ENCODE measurements at places on chromosomes 13 and 19.

DNA sequence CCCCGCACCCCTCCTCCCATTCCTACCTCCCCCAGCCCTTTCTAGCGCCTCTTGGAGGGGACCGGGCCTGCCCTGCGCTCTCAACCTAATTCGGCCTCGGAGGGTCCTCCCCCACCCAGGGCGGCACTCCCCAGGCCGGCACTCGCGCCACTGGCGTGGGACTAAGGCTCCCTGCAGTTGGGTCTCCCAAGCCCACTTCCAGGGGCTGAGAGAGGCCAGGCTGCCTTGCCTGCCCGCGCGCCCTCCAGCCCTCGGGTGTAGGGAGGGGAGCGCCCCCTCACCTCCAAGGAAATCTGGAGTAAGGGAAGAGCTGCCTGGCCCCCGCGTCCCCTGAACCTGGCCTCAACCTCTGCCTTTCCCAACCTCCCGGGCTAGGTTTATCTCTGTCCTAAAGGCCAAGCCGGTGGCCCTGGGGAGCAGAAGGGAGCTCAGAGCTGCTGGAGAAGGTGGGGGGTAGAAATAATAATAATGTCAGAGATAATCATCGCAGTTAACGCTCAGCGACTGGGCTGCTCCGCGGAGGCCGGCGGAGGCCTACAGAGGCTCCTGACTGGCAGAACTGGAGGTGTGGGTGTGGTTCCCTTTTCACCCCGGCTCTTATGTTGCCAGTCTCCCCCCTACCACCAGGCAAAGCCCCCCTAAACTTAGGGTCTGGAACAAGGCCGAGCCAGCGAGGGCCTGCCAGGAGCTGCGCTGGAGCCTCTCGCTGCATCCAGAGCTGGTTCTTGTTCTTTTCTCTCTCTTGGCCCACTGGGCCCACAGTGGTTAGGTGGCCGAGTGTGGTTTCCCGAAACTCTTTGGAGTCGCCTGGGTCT, 9.6 kb downstream of the ZIC2 start:
- DNase-seq: no peak

DNA sequence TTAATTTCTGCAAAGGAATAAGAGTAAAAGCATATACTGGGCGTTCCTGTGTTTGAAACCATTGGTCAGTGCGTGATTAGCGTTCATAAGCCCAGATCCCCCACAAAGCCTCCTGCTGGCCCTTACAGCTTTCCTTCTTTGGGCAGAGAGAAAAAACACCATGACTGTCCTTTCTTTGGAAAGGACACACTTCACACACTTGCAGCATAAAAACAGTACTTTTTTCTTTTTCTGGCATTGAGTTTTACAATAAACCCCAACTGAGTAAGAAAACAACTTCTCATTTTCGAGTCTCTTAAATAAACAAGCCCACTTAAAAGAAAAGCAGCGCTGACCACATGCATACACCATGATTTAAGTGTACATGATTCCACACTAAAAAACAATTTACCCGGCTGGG, 35.8 kb downstream of the SMAD9 start:
- no peak for DNase-seq

- DNase-seq: no peak
Measured at GRCh38 chr13:93723316-93723715, 496.7 kb downstream of the GPC6 start.

DNA sequence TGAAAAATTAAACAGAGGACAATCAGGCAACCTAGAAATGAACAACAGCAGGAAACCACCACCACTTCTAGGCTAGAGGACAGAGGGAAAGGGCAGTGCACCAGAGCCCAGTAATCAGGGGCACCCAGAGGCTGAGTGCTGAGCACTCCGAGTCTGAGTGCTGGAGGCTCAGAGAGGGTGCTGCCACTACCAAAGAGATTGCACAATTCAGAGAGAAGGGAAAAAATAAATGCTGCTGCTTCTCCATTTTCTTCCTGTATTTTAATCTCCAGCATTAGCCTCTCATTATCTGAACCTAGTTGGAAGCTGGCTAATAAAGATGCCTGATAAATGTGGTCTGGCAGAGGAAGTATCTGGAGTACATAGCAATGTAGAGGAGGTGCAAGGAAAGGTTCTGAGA, 11.8 kb upstream of the ZNF175 start:
- no peak for DNase-seq

DNA sequence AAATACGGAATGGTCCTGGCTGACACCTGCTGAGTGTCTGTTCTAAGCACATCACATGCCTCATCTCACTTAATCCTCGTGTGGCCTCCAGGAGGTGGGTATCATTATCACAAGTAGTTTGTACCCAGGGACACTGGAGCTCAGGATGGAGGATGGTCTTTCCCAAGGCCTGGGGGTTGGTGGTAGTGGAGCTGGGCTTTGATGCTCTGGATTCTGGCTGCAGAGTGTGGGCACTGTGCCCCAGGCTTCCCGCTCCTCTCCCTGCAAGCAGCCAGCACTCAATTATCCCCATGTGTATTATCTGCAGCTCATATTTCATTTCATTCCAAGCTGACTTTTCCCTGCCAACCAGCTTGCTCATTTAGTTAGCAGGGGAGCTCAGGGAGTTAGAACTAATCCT, 52.1 kb downstream of the SIAH3 start:
- no peak for DNase-seq

DNA sequence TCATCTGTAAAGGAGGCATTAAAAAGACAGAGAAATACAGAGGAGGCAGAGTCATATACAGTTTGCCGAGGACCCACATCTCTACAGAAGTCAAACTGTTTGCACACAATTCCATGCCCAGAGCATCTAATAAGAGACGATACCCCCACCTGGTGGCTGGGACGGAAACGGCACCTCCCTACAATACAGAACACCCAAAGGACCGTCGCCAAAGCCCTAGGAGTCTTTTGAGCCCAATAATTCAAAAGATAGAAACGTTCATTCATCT, 703 bp upstream of the PLEKHG2 start:
- peak; percentile 89 for DNase-seq

DNA sequence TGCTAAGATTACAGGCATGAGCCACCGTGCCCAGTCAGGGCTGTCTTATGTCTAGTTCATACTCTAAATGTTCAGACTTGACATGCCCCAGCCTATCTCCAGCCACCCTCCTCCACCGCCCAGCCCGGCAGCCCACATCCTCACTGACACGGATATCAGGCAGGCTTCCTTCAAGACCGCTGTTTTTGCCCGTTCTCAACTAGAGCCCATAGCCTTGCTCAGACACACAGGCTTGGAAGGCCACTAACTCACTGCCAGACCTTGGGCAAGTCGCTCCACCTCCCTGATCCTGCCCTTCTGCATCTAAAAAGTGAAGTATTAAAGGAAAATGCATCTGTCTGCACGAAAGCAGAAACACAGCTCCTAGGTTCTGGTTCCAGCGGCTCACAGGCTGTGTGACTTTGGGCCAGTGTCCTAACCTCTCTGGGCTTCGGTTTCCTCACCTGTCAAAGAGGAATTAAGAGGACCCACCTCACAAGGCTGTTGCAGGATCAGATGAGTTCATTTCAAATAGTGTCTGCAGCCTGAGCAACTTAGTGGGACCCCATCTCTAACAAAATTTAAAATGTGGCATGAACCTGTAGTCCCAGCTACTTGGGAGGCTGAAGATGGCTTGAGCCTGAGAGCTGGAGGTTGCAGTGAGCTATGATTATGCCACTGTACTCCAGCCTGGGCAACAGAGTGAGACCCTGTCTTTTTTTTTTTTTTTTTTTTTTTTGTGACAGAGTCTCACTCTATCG, 14.5 kb upstream of the CERS4 start:
- no peak for DNase-seq

- no peak for DNase-seq
Measured at GRCh38 chr13:78806457-78806856, 147.5 kb upstream of the OBI1 start.

GRCh38 chr19:6228551-6229215, 51.1 kb downstream of the MLLT1 start:
- no peak for DNase-seq

GRCh38 chr19:49333418-49333805, 1.8 kb upstream of the CD37 start:
- DNase-seq: no peak

DNA sequence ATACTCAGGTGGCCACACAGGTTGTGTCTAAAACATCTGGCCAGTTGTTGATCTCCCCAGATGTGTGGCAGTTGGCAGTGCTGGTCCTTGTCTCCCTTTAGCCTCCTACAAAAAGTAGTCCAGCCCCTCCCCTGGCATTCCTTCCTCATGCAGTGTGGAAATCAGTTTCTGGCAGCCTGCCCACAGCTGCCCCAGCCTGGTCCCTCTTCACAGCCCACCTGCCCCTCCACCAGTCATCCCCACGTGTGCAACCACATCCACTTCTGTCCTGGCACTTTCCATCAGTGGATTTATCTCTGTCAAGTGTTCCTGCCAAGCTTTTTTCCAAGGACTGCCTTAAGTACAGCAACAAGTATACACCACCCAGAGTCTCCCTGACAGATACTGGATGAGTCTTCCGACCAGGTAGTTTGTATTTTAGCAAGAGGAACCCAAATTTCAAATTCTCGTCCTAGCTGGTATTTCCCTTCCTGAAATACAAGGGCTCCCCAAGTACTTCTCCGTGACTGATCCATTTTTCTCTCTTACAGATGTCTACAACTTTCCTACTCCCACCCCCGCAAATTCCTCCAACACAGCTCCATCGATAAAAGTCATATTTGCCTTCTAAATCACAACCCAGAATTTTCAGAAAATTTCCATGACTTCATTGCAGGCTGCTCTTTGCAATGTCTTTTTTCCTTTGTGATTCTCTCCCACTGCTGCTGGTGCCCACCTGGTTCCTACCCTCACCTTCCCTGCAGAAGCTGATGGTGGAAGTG, 313.5 kb downstream of the FOXO1 start:
- no peak for DNase-seq

DNA sequence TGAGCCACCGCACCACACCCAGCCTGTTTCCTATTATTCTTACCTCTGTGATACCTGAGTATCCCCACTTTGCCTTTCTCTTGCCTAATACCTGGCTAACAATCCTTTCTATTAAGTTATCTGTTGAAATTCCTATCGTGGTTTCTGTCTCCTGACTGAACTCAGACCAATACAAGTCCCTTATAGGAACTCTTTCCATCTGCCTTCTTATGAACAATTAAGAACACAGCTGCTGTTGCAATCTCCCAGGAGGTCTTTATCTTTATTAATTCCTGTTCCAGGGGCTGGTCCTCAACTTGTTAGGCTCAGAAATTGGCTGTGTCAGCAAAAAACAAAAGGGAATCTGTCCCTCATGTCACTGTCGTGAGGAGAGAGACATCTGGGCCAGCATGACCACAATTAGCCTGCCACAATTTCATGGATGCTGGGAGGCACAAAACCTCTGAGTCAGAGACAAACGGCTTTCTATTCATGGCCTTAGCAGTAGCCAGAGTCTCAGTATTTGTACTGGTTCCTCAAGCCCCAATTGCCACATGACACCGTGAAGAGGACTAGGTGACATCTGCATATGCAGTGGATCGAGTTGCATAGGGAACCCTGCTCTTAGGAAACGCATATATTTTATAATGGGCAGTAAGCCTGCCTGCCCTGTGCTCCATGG, 58.2 kb downstream of the NUFIP1 start:
- no peak for DNase-seq

DNA sequence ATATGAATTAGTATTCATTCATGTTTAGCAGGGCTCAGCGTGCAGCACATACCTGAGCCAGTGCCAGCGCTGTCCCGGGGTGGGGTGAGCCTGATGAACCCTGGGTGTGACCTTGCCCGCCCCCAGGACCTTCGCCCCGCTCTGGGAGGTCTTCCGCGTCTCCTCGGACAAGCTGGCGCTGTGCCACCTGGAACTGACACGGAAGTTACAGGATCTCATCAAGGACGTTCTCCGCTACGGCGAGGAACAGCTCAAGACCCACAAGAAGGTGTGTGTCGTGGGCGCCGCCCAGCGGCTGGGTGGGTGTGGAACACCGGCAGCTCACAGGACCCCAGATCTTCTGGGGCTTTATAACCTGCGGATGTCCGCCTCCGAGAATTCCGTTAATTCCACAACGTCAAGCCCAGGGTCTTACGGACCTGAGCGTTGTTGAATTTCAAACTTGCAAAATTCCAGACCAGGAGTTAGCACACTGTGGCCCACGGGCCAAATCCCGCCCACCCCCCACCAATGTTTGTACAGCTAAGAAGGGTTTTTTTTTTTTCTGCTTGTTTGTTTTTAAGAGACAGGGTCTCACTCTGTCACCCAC, 15.4 kb downstream of the FCHO1 start:
- no peak for DNase-seq

- DNase-seq: no peak
Measured at GRCh38 chr19:5953680-5954213, 24.2 kb downstream of the RANBP3 start.

DNA sequence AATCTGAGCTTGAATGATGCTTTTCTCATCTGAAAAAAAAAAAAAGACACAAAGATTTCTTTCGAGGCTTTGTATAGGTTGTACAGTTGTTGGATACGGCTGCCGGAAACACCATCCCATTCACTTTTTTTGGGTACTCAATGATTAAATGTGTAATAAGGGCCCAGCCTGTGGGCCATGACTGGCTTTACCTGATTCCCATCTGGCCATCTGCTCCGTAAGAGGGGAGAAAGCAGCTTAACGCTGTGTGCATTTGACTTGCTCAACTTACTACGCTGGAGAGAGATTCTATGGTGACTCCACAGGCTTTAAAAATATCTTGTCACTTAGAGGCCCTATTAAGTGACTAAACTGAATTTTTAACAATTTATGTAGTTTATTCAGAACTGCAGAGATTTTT, 731 bp downstream of the ZNF558 start:
- DNase-seq: no peak

DNA sequence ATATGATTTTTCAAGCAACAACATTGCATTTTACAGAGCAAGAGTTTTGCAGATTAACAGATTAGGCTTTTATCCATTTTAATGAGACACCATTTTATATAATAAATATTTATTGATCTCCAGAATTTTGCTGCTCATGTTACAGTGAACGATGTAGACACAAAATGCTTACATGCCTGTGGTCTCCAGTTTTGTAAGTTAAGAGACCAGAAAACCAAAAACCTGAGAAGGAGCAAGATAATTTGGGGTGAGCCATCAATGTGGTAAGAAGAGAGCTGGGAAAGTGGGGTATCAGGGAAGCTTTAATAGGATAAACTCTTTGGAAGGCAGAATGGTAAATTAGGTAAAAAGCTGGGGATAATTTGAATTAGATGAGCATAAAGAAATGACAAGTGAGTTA, 2100.5 kb upstream of the PCDH20 start:
- DNase-seq: no peak

Data from GM12878 (cell line).